Activated CD4-positive, alpha-beta memory T cell treated with anti-CD3 and anti-CD28 coated beads for 36 hours (primary cell): ENCODE measurements at places on chromosomes 1 and 21. TPM values are rescaled to one million over a fixed set of nuclear protein-coding genes. Genes with fewer than 3 reads are reported as not detected.

LMX1A gene
- total RNA-seq = not detected

MXRA8 gene
- not detected for total RNA-seq

TGFB2 gene
- not detected for total RNA-seq

RNU1-3 gene
- total RNA-seq = 1,409 TPM

DNA sequence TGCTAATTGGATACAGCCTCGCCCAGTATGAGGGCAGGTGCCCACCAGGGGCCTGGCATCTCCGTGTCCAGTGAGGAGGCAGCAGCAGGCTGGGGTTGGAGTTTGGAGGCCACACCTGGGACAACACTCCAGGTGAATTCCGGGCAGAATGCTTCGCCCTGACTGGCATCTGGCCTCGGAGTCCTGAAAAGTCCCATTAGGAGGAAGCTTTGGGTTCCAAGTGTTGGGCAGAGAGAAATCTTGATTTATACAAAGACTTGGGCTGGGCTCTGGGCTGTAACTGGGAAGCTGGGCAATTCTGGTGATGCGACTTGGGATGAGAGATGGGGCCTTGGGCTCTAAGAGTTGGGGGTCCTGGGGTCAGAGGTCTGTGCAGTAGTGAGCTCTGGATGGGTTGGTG lies 48.1 kb upstream of the CSF3R start:
- DNase-seq = no peak
- H3K27me3 ChIP-seq = peaks cover 10% of the 10 kb centered on the region
- H3K36me3 ChIP-seq = no peaks in the 10 kb centered on the region

DNA sequence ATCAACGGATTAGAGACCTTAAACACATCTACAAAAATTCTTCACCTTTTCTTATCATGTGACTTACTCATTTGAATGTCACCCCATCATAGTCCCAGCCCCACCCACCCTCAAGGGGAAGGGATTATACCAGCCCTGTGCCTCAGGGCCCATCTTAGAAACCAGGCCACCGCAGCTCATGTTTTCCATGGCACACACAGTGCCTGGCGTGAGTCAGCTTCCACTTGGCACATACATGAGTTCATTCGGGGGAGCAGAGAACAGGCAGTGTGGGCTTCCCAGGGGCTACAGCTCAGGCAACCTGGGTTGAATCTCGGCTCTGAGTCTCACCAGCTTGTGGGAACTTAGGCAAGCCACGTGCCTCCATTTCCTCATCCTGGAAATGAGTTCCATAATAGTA lies 310.6 kb downstream of the NPHP4 start:
- H3K27ac ChIP-seq = no peak overlapping the region
- H3K4me1 ChIP-seq = no peaks in the 10 kb centered on the region
- no peak for DNase-seq
- H3K36me3 ChIP-seq = no peaks in the 10 kb centered on the region

GRCh38 chr1:31436596-31437432 lies 23.8 kb downstream of the SERINC2 start:
- no peaks in the 10 kb centered on the region for H3K4me1 ChIP-seq
- H3K4me3 ChIP-seq = no peak overlapping the region
- H3K27ac ChIP-seq = no peak overlapping the region
- no peaks in the 10 kb centered on the region for H3K27me3 ChIP-seq

DNA sequence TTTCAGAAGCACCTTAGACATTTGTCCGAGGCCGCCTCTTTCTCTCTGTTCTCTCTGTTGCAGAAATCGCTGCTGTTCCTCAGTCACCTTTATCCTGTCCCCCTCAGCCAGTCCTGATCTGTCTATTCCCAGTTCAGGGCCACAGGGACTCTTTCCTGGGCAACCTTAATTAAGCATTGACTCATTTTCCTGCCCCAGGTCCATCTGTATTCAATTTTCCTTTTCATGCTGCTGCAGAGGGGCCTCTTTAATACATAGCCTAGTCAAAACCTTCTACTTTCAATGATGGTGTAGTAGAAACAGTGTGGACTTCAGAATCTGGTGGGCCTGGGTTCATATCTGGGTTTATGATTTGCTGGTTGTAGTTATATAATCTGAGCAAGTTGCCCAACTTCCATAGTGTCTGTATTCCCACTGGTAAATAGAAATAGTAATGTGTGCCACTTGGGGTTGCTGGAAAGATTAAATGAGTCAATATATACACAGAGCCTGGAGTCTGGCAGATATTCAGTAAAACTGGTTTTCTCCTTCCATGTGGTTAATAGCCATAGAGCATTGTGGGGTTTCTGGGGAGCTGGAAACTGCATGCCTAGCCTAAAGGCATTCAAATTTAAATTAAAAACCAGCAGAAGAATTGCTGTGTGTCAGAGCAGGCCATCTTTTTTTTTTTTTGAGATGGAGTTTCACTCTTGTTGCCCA lies 4.5 kb downstream of the TRAF5 start:
- H3K27ac ChIP-seq = peak overlapping the region; percentile 90
- H3K4me1 ChIP-seq = peaks cover 78% of the 10 kb centered on the region
- H3K36me3 ChIP-seq = peaks cover 11% of the 10 kb centered on the region
- H3K27me3 ChIP-seq = no peaks in the 10 kb centered on the region

DNA sequence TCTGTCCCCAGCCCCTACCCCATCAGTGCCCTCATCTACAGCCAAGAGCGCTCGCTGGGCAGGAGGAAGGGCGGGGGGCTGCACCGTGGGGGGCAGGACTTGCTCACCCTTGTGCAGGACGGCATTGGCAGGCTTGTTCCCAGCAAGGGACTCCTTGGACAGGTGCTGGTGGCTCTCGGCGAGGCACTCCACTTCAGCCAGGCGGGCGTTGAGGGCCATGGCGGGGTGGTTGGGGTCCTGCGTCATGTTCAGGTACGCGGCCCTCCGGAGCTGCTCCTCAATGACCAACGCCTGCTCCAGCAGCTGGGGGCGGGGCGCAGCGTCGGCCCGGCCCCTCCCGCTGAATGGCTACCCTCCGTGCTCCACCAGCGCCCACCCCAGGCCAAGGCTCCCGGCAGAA lies 64.0 kb downstream of the KCNAB2 start:
- H3K27ac ChIP-seq = no peak overlapping the region
- H3K4me1 ChIP-seq = no peaks in the 10 kb centered on the region

DNA sequence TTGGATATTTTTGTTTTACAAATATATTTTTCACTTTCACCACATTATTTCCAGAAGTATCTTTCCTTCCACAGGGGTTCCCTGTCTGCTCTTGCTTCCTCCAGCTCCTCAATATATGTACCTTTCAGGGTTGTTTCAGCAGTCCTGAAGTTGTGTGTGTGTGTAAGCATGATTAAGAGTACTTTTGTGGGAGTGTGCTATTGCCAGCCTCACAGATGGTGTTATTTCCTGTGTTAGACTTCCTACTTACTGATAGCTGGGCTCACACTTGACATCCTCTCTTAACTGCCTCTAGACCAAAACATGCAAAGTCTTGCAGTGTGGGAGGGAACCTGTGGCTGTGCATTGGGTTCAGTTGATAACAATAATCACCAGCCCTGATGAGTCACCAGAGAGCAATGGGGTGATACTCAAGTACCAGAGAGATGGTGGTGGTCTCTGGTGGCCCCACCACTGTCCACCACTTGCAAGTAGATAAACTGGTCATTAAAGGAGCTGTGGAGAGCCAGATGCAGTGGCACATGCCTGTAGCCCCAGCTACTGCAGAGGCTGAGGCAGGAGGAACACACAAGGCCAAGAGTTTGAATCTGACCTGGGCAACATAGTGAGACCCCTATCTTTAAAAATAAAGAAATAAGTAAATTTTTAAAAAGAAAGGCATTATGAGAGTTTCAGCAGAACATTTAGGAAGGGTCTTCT lies 126.7 kb downstream of the NR5A2 start:
- H3K4me1 ChIP-seq = peaks cover 40% of the 10 kb centered on the region
- peak; percentile 70 for DNase-seq
- no peaks in the 10 kb centered on the region for H3K36me3 ChIP-seq
- H3K27me3 ChIP-seq = no peaks in the 10 kb centered on the region
- H3K4me3 ChIP-seq = no peak overlapping the region
- H3K27ac ChIP-seq = peak overlapping the region; percentile 86
